Activated CD8-positive, alpha-beta memory T cell treated with anti-CD3 and anti-CD28 coated beads for 4 hours (primary cell): ENCODE measurements at places on chromosomes 2 and 18.

- DNase-seq, result no peak
Observed at GRCh38 chr18:362311-363290, 94.8 kb upstream of the THOC1 start.

DNA sequence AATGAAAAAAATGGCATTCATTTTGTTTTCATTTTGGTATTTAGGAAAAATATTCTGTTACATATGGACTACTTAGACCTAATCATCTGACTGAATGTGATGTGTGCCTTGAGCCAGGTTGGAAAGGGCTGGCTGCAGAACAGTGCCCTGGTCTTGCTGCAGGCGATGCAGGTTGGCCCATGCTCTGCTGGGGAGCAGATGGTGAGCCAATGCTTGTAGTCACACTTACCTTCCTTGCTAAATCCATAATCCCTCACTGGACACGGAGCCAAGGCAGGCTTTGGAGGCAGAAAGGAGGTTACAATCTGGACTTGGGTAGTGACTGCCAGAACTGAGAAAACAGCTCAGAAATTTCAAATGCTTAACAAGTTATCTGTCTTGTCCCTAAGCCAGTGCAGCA lies 228.7 kb downstream of the ARHGAP15 start:
- DNase-seq, result no peak

GRCh38 chr2:240508832-240509545 lies 48.8 kb downstream of the ANKMY1 start:
- DNase-seq, result no peak

GRCh38 chr2:46273225-46273863 lies 23.9 kb upstream of the EPAS1 start:
- DNase-seq, result no peak

- no peak for DNase-seq
Observed at GRCh38 chr2:9703701-9704221, 73.0 kb upstream of the YWHAQ start.

GRCh38 chr2:237866101-237866621 lies 6.7 kb downstream of the RAMP1 start:
- DNase-seq, result no peak

GRCh38 chr2:37091873-37092272 lies 7.6 kb downstream of the GPATCH11 start:
- no peak for DNase-seq

DNA sequence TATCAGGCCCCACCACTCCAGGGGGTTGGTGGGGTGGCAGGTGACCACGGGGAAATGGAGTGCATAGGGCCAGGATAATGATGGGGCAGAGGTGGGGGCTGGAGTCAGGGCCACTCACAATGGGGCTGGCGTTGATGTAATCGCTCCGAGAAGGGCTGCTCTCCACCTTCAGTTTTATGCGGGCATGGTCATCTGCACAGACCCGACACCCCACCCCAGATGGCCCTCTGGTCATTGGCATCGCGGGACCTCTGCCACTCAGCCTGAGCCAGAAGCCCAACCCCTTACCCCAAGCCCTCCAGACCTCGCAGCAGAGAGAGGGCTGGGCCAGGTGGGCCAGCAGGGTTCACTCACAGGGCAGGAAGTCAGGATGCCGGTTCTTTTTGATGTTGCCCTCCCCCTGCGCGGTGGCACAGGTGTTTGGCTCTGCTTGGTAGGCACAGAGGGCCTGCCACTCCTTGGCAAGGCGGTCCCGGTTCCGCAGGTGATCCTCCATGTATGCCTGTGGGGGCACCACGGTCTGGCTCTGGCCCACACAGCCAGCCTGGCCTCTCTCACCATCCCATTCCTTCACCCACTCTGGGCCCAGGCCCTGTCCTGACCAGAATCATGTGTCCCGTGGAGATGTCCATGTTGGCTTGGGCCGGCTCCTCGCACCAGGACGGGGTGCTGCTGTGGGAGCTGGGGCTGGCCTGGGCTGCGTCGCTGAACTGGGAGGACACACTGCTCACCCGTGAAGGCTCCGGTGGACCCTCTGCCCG lies 12.4 kb downstream of the PTPRN start:
- DNase-seq, result no peak

DNA sequence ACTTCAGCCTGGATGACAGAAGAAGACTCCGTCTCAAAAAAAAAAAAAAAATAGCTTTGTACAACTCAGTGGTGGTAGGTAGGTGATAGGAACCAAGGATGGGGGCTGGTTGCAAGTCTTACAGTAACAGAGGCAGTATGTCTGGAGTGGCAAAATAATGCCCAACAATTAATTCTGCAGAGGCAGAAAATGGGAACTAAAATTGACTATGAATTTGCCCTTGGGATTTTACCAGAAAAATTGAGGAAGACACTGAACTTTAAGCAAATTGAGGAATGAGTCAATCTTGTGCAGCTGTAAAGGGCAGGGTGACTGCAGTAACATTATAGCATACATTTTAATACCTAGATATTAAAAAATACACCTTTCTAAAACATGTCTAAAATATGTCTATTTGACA lies 292.1 kb upstream of the FBXO11 start:
- no peak for DNase-seq

GRCh38 chr2:219280651-219281050 lies 1.5 kb downstream of the DNAJB2 start:
- no peak for DNase-seq

DNA sequence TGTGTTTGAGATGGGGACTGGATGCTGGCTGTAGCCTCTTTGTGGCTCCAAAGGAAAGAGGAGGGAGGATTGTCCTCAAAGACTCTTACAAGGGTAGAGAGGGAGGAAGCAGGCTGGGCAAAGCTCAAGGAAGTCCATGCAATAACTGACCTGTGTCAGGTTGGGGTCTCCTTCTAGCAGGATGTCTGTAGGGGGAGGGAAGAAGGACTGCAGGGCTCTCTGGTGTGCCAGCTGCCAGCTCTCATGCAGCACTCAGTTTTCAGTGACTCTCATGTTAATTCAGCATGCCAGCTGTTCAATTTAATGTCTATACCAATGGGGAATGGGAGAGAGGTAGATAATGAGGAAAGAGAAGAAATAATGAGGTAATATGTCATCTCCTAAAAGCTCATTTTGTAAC lies 85.3 kb upstream of the RANBP2 start:
- no peak for DNase-seq

DNA sequence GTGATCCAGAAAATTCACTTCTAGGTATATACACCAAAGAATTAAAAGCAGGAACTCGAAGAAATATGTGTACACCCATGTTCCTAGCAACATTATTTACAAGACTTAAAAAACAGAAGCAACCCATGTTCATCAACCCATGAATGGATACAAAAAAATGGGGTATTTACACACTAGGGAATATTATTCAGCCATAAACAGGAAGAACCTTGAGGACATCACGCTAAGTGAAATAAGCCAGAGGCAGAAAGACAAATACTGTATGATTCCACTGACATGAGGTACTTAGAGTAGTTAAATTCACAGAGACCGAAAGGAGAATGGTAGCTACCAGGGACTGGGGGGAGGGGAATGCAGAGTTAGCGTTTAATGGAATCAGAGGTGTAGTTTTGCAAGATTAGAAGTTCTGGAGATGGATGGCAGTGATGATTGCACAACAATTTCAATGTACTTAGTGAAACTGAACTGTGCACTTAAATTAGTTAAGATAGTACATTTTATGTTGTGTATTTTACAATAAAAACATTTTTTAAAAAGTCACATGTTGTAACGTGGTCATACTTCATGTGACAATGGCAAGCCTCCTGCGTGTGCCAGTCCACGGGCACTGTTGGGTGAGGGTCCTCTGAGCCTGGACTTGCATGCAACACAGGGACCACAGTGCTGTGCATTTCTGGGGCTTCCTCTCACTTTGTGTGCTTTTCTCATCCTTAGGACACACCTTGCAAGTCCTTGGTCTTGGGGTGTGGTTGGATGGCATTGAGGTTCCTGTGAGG lies 206.1 kb upstream of the HDAC4 start:
- DNase-seq, result no peak

DNA sequence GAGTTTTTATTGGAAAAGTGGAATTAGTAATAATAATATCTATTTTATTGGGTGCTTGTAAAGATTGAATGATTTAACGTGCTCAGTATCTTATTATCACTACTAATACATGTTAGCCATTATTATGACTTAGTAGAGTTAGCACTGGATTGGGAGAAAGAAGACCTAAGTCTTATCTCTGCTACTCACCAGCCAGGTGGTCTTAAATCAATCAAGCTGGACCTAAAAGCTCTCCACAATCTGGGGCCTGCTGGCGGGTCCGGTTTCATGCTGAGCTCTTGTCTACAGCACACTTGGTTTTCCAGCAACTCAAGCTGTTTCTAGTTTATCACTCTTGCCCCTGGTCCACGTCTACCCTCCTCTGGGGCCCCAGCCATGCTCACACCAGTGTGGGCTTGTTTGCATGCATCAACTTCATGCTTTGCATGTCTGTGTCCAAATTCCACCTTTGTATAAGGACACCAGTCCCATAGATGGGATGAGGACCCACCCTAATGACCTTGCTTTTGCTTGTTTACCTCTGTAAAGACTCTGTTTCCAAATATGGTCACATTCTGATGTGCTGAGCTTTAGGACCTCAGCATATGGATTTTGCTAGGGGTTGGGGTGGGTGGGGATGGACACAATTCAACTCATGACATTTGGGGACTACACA lies 363.1 kb downstream of the LPIN1 start:
- no peak for DNase-seq

- no peak for DNase-seq
Observed at GRCh38 chr2:59237311-59237710, 996.2 kb upstream of the FANCL start.

DNA sequence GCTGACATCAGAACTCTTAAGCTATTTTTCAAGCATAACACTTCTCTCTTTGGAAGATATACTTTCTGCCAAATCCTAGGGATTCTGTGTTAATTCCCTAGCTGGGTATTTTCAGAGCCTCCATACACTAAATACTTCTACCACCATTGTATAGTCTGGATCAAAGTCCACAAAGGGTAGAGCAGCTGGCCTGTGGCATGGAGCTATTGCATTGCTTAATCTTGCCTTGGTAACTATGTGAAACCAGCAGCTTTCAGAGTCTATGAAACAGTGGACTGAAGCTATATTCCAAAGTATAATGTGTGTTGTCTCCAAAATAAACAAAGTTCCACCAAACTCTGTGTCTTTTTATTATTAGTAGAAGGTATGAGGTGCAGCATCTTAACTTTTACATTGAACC lies 296.9 kb upstream of the CDH19 start:
- no peak for DNase-seq

DNA sequence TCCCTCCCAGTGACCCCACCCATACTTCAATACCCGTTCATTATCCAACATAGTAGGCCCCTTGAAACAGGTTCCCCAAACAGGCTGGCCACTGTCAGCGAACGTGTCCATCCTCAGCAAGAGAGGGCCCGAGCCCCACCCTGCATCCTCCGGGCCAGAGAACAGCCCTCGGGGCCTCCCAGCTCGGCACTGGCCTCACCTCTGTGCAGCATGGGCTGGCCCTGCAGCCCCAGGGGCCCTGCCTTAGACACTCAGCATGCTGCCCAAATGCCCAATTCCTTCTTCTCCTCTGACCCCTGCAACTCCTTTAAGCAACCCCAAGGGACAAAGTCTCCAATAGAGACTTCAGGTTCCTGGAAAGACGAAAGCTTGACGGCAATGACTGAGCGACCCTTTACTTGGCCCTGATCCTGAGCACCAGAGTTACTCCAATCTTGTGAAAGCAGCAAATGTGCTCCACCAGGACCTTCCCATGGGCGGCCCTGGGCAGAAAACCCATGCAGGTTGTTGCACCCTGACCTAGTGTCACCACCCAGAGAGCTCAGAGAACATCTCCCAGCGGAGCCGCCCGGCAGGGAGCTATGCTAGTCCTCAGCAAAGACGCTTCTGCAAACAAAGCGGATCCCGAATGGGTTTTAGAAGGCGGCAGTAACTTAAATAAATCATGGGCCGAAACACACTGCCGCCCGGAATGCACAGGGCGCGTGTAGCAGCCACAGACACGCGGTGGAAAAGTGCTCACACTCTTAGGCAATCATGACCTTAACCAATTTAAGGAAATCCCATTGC lies 782 bp downstream of the COL6A3 start:
- DNase-seq, result no peak

DNA sequence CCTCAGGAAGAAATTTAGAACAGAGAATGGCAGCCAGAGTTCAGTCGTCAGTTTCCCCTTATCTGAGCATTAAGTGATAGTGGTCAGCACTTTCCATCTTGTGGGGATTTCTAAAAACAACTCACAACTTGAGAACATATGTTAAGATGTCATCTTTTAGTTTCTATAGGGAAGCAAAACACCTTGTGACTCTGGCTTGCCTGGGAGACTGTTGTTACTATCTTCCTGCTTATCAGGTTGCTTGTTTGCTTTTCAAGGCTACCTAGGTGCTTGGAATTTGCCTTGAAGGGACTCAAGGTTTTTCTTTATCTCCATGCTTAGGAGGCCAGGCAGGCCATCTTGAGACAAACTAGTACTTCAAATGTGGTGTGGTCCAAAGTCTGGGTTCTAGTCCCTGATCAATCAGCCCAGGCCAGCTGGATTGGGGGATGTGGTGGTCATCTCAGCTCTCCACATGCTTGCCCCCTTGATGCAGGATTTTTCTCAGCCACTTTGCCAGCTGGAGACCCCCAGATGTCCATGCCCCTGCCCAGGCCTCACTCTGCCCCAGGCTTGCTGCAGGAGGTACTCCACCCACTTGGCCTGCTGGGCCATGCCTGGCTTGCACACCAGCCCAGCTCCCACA lies 125.9 kb downstream of the LYPD1 start:
- DNase-seq, result no peak

DNA sequence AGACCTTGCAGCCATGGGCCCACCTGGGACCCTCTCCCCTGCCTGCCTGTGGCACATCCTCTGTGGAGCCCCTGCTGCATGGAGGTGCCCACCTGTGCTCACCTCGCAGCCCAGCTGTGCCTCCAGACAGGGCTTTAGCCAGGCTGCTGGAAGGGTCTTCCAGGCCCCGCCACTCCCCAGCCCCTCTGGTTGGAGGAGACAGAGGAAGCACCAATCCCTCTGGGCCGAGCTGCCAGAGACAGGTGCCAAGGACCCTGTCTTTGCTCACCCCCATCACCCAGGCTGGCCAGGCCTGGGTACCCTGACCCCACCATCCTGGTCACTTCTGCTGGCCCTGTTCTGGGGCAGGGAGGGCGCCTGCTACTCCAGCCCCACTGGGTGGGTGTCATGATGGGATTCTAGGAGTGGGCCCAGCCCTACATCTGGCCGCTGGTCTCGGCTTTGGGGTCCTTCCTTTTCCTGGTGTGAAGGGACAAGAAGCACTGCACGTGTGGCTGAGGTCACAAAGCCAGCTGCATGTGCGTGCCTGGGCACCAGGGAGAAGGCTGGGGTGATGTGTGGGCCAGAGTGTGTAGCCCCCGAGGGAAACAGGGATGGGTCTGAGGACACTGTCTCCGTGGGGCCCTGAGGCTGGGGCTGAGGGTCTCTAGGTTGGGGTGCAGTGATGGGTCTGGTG lies 9.3 kb upstream of the NEU4 start:
- no peak for DNase-seq

- DNase-seq, result no peak
Observed at GRCh38 chr2:71313016-71313766, 18.4 kb upstream of the ZNF638 start.

GRCh38 chr2:103656558-103656957 lies 894.7 kb downstream of the TMEM182 start:
- DNase-seq, result no peak

DNA sequence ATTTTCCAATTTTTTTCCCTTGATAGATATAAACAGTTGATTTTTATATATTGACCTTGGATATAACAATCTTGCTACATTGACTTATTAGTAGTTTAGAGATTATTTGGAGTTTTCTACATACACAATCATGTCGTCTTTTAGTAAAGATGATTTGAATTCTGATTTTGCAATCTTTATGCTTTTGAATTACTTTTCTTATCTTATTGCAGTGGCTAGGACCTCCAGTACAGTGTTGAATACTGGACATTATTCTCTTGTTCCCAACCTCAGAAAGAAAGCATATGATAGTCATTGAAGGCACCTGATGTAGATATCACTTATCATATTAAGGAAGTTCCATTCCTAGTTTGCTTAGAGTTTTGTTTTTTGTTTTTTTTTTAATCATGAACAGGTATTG lies 90.2 kb downstream of the RAB3GAP1 start:
- DNase-seq, result no peak
